Activated T-helper 9 cell treated with anti-CD3 and anti-CD28 coated beads, Interleukin-2, amount 50 U/mL, for 16 hours (primary cell): ENCODE measurements at places on chromosomes 7 and 10.

DNA sequence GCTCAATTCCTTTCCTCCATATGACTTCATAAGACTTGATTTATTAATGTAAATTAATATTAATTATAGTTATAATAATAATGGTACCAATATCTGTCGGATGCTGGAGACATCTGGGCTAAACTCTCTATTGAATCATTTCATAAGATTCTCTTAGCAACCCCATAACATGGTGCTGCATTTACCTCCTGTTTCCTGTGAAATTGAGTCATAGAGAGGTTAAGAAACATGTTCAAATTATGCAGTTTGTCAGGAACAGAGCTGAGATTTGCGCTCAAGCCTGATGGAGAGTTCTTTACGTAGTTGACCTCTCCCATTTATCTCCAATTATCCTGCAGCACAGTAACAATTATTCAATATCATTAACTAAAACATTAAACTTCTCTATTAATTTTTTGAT lies 621.8 kb upstream of the FZD8 start:
- DNase-seq, result no peak

DNA sequence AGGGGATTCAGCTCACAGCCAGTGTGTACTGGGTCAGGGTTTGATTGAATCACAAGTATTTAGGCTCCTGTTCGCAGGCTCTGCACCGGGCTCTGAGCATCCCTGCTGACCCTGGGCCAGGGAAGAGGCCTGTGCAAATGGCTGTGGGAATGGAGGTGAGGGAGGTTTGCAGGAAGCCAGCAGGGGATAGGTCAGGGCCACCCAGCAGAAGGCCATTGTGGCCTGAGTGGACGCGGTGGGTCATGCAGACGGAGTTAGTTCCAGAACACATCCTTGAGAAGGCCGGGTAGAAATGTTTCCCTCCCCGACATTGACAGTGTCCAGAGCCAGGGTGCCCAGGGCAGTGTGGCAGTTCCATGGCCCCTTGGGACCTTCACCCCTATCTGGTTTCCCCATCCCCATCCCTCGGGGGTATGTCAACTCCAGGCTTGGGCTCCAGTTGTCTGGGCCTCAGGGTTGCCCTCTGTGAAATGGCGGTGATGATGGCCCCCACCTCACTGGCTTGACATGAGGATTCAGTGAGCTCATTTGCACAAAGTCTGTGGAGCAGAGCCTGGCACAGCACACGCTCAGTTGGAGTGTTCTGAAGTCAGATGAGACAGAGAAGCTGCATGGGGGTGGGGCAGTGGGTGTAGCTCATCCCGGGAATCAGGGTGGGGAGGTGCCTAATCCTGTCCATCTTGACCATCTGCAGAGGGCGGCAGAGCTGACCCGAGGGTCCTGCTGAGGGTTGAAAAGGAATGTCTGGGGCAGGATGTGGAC lies 107.6 kb downstream of the ADCY1 start:
- DNase-seq, result no peak

GRCh38 chr7:42702647-42703046 lies 209.2 kb downstream of the C7orf25 start:
- no peak for DNase-seq

- DNase-seq, result no peak
Measured at GRCh38 chr7:147245274-147245673, 1128.7 kb downstream of the CNTNAP2 start.

DNA sequence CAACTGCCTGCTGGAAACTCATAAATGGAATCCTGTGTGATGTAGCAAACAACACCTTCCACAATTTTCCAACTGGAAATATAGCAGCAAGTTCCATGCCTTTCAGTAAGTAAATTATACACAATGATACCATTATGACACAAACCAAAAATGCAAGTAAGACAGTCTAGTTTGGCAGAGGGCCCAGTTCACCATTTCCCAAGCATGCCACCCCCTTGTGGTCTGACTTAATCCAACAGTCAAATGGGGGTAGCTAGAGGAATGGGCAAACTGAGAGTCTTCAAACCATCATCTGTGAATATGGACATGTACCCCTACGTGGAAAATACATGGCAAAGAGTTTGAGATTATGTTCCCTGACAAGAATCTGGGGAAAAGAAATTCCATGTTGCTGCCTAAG lies 137.6 kb upstream of the VWC2 start:
- DNase-seq, result no peak

DNA sequence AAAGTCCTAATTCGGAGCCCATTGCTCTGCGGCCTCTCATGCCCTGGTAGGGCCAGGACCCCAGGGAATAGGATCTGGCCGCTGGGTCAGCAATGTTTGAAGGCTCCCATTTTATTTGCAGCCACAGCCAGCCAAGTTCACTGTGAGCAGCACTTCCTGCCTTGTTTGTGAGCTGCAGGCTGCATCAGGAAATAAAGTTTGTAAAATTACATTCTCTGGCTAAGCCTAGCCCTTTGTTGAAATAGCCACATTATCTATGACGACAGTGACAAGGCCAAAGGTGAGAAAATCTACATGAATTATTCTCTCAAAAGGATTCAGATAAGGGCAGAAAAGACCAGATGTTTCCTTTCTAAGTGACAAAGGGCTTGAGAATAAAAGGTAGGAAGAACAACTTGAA lies 23.7 kb upstream of the ITGB1 start:
- DNase-seq, result no peak

GRCh38 chr7:43756368-43757072 lies 2.0 kb upstream of the BLVRA start:
- no peak for DNase-seq

- DNase-seq, result no peak
Measured at GRCh38 chr10:131725581-131726069, 175.2 kb upstream of the PPP2R2D start.

DNA sequence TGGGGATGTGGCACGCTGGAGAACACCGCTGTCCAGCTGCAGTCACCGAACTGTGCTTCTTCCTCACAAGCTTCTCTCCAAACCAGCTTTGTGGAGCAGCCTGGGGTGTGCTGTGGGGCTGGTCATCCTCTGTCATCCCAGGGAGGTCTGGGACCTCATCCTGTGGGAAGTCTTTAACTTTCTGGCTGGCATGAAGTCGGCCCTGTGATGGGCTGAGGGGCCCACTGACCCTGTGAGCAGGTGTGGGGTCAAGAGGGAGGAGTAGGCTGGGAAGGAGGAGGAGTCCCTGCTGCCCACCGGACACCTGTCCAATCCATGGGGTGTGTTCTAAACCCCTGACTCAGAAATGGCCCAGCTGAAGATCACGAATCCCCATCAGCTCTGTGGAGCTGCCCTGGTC lies 136.2 kb upstream of the SHH start:
- DNase-seq, result no peak

DNA sequence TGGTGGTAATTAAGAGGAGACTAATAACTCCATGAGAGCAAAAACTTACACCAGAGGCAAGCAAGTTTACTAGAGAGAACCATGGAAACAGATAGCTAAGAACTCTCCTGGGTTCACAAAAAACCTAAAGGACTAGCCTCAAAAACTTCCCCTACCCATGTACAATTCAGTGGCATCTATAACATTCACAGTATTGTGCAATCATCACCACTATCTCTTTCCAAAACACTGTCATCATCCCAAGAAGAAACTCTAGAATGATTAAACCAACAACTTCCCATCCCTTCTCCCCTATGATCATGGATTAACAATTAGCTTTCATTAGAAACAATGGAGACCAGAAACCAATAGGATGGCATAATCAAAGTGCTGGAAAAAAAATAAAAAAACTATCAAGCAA lies 1038.3 kb downstream of the LRMDA start:
- no peak for DNase-seq

DNA sequence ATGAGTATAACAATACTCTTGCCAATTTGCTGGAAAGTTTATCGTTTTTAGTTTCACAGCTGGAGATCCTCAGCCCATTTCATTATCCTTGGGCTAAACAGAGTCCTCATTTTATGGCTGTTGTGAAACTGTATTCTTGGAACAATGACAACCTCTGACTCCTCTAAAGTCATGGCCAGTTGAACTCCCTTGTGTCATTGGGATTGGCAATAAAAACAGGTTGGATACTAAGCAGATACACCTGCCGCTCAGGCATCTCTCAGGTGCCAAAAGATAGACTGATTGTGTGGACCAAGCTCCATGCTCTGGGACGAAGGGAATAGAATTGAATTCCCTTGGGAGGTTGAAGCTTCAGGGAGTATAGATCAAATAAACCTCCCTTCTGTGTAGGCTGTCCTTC lies 182.2 kb downstream of the WDR11 start:
- no peak for DNase-seq

DNA sequence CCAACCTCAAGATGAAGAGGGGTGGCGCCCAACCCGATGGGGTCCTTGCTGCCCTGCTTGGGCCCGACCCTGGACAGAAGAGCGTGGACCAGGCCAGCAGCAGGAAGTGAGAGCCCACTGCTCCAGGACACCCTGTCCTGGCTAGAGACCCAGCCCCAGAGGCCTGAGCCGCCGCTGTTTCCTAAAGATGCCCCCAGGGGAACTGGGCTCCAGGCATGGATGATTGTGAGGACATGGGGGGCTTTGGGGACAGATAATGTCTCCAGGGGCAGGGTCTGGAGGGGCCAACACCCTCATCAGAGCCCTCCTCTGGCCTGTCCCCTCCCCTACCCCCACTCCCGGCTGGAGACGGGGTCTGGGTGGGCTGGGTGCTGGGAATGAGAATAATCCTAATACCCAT lies 71.7 kb downstream of the MYL10 start:
- no peak for DNase-seq
